NCI-H446 treated with DMSO at 0.1 percent for 48 hours (cell line): ENCODE measurements at places on chromosomes 16 and 17.

DNA sequence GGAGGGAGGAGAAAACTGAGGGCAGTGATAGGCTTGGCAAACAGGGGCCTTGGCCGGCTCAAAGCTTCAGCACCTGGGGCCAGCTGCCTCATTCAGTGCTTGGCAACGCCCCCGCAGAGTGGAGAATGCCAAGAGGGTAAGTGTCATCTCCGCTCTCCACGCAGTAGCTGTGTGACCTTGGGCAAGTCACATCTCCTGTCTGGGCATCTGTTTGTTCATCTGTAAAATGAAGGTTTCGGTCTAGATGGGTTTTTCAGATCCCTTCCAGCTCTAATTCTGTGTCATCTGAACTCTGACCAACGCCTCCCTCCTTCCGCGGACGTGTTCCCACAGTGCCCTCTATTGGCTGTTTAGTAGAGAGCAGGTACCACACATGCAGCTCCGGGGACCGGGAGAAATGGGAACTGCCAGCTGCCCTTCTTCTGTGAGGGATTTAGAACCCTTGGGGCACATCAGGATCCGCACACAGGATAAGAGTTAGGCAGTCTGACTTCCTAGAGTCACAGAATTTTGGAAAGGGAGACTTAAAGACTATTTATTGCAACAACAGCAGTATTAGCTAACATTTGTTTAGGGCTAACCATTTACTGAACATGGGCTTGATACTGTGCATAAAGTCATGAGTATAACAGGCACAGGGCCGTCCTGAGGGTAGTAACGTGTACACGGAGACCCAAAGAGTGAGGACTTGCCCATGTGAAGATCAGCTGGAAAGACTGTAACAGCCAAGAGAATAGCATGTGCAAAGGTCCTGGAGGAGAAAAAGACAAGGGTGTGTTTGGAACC is 26.8 kb downstream of the GP2 start:
- DNase-seq, result peak; percentile 1

- no peak for DNase-seq
Measured at GRCh38 chr16:10210944-10211343, 28.7 kb upstream of the GRIN2A start.

GRCh38 chr17:6393351-6393952 is 41.5 kb downstream of the AIPL1 start:
- DNase-seq, result no peak

DNA sequence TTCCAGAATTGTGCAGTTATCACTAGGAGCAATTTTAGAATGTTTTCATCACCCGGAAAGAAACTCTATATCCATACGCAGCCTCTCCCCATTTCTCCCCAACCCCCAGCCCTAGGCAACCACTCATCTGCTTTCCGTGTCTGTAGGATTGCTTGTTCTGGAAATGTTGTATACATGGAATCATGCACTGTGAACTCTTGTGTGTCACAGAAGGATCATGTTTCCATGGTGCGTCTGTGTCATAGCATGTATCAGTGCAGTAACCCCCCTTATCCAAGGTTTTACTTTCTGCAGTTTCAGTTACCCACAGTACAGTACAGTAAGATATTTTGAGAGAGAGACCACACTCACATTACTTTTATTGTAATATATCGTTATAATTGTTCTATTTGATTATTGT is 299.4 kb downstream of the CPPED1 start:
- no peak for DNase-seq

GRCh38 chr16:2611499-2611862 is 70.8 kb upstream of the KCTD5 start:
- DNase-seq, result no peak

DNA sequence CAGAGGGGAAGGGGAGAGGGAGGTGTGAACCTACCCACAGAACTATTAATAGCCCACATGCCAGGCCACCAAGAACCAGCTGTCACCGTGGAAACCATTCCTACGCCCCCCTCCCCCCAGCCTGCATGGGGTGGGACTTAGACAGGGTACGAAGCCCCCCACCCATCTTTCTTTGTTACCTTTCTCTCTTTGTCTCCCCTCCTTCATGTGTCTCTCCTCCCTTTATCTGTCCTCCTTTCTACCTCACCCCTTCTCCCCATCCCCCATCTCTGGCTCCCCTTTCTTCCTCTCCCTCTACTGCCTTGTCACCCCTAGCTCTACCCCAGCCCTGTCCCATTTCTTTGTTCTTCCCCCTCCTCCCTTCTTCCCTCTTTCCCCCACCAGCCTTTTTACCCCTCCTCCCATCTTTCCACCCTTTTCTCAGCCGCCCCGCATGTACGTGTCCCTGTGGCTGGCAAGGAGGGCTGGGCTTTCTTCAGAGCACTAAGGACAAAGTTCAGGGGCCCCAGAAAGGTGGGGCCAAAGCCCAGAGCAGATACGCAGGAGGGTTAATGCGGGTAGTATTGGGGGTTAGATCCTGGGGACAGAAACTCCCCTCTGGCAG is 8.0 kb downstream of the THRA start:
- DNase-seq, result no peak

- no peak for DNase-seq
Measured at GRCh38 chr16:65959983-65960382, 406.5 kb upstream of the CDH5 start.

DNA sequence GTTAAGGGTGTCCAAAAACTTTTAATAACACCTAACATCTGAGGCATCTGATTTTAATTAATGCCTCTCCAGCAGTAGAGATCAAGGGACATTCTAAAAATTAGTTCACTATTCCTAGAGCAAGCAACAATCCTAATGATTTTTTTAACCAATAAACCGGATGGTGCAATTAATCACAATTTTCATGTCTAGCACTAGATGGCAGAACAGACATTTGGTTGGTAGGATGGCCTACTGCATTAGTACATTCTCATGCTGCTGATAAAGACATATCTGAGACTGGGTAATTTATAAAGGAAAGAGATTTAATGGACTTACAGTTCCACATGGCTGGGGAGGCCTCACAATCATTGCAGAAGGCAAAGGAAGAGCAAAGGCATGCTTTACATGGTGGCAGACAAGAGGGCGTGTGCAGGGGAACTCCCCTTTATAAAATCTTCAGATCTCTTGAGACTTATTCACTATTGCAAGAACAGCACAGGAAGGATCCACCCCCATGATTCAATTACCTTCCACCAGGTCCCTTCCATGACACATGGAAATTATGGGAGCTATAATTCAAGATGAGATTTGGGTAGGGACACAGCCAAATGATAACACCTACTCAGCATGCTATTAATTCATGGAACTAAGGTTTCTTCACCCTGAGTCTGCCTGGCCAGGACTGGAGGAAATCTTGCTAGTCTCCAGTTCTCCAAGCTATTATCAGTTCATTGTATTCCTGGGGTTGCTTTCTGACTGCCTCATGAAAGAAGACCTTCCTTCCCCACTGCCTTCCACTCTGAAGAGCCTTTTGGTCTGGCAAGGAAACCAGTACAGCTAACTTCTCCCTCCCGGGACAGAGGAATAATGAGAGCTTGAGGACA is 24.8 kb downstream of the HS3ST3A1 start:
- no peak for DNase-seq

DNA sequence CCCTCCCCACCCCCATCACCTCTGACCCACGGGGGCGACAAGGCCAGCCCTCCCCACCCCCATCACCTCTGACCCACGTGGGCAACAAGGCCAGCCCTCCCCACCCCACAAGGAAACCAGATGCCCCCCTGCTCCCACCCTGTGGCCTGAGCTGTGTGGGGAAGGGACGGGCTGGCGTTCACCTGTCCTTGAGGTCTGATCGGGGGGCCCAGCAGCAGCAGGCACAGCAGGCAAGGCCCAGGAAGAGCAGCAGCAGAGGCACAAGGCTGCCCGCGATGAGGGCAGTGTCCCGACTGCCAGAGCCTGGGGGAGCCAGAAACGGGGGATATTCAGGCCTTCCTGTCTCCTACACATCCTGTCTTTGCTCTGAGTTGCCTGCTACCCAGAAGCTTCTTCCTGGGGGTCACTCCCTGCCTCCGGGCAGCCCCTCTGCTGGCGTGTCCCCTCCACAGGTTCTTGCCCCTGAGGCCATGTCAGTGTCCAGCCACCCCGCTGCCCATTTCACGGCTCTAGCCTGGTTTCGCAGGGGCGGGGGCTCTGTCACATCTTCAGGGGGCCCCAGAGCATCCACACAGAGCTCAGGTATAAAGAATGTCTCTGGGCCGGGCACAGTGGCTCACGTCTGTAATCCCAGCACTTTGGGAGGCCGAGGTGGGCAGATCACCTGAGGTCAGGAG is 6.8 kb downstream of the SCARF1 start:
- DNase-seq, result no peak

GRCh38 chr16:78894886-78895285 is 705.7 kb downstream of the MAF start:
- DNase-seq, result no peak

DNA sequence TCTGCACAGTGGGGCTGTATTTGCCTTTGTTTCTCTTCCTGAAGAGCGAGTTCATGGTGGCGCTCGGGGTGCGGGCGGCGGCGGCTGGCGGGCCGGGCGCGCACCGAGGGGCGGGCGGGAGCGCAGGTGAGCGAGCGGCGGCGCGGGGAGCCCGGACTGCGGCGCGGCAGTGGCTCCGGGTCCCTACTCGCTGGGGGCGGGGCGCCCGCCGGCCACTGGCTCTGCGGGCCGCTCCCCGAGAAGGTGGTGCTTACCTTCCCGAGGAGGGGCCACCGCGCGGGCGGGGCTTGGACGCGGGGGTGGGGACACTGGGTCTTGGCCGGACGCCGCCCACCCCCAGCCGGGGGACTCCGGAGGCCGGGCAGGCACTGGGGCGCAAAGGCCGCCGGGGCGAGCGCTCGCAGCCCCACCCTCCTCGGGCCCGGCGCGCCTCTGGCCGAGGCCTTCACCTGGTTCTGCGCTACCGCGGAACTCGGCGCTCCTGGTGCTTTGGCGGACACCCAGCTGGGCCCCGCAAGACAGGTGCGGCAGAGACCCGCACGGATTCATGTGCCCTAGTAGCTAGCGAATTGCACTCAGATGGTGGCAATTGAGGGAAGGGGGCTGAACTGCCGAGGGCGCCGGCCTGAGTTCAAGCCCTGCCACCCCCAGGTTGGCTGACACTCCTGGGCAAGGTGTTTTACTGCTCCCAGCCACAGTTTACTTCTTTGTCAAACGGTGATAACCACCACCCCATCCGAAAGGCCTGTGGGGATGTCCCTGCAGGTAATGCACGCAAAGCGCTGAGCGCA is at the start of gene PPL:
Gene PPL, minus strand, starts transcription at position 158 of the 791 bp plus-strand sequence. Its CDS starts 103 bp downstream, at position 55.
- DNase-seq, result no peak

DNA sequence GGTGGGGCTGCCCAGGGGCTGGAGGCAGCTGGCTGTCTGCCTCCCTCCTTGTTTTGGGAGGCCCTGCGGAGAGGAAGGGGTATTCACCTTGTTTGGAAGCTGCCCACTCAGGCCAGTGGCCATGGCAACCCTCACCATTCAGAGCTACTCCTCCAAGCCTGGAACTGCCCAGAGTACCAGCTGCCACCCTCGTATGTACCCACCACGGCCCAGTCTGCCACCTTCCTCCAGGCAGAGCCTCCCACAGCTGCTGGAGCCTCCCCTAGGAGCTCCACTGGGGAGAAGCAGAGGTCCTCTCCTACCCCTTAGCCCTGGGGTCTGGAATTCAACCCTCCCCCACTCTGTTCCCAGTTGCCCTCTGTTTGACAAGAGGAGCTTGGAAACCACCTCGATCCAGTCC is 90.7 kb downstream of the AXIN2 start:
- DNase-seq, result no peak

DNA sequence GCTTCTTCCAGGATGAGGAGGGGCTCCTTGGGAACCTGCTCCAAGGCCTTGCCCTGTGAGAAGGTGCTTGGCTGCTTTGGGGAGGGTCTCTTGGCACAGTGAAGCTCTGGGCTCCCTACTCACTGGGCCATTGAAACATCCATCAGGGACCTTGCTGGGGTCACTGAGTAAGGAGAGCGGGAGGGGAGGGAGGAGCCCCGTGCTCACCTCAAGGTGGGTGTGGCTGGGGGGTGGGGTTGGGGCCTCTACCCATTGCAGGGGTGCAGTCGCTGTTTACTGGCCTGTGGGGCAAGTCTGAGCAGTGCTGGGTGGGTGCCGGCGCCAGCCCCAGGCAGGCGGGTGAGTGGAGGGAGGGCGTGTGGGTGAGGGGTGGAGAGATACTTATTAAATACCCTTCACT is 9.9 kb downstream of the TNS4 start:
- DNase-seq, result no peak

DNA sequence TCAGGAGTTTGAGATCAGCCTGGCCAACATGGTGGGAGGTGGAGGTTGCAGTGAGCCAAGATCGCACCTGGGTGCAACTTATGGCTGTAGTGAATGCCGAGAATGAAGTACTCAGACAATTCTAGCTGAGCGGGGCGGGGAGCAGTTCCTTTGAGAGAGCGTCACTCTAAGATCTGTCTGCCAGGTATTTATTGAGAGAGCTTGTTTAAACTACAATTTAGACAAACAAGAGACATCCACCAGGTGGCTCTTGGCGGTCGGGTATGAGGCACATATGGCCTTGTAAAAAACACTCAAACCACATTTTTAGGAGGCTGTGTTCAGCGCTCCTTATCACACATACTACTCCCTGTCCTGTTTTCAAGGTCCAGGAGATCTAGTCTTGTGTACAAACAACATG is 40.6 kb upstream of the CDH1 start:
- DNase-seq, result no peak

DNA sequence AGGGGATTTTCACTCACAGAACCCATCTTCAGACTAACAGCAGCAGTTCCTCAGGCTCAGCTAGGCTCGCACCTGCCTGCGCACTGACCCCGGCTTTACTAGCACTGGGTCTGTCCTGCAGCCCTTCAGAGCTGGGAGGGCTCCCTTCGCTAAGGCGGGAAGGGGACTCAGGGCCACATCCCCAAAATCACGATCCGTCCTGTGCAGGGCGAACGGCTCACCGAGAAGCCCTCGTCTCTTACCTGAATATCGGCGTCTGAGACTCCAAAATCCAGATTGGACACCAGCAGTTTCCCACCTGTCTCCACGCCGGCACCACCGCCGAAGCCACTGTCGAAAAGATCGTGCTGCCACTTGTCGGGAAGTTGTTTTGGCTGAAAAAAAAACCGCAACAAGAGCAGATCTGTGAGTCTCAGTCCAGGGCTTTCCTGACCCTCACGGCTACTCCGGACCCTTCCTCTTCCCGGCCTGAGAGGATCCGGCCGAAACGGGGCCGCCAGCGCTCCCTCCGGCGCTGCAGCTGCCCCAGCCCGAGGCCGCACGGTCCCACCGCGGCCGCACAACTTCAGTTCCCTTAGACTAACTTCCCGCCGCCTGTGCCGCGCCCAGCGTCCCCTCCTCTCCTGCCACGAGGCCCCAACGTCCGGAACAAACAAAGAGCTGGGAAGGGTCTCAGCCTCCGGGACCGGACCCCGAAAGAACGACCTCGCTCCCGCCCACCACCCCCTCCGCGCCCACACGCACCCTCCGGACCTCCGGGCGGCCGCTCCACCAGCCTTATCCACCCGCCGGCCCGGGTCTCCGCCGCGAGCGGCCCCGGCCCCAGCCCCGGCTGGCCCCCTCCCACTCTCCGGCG is 711 bp downstream of the ALYREF start:
- no peak for DNase-seq

- no peak for DNase-seq
Measured at GRCh38 chr16:27753563-27753962, 203.6 kb downstream of the KATNIP start.

GRCh38 chr17:42564815-42565522 is 1.9 kb upstream of the MLX start:
- no peak for DNase-seq

GRCh38 chr16:6573577-6573976 is 759.1 kb upstream of the RBFOX1 start:
- DNase-seq, result no peak

- DNase-seq, result no peak
Measured at GRCh38 chr16:28283173-28283572, 9.2 kb upstream of the SBK1 start.
